ENCODE measurements at places on chromosomes 2 and 18. TPM values are rescaled to one million over a fixed set of nuclear protein-coding genes. Genes with fewer than 3 reads are reported as not detected.

GRCh38 chr2:173649527-173650219 is 295.0 kb downstream of the CDCA7 start:
- no peak for DNase-seq

DNA sequence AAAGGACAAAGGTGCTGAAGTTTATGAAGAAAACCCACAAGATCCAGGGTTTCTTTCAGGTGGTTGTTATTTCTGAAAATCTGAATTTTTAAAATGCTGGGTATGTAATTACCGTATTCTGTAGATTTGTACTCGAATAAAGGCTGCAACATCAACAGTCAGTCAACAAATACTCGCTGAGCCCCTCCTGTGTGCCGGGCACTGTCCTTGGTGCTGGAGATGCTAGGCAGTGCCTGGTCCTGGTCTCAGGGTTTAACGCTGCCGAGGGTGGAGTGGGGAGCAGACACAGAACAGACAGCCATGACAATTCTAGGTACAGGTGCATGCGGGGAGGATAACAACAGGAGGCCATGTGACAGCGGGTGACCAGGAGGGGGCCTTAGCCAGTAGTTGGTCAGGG is 27.2 kb upstream of the PDIA6 start:
- no peak for DNase-seq

DNA sequence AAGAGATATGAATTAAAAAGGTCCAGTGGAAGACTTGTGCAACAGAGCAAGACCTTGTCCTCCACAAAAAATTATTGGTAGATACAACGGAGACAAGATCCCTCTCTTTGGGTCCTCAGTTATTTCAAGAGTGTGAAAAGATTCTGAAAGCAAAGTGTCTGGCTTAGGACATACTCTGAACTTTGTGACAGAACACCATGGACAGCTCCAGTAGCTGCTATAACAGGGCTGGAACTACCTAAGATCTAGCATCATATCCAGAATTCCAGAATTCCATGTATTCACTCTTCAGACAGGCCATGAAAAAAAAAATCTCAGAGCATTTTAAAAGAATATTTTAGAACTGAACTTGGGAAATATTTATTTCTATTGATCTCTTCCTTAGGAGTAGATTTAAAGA is 74.8 kb upstream of the ZBTB14 start:
- DNase-seq: no peak

DNA sequence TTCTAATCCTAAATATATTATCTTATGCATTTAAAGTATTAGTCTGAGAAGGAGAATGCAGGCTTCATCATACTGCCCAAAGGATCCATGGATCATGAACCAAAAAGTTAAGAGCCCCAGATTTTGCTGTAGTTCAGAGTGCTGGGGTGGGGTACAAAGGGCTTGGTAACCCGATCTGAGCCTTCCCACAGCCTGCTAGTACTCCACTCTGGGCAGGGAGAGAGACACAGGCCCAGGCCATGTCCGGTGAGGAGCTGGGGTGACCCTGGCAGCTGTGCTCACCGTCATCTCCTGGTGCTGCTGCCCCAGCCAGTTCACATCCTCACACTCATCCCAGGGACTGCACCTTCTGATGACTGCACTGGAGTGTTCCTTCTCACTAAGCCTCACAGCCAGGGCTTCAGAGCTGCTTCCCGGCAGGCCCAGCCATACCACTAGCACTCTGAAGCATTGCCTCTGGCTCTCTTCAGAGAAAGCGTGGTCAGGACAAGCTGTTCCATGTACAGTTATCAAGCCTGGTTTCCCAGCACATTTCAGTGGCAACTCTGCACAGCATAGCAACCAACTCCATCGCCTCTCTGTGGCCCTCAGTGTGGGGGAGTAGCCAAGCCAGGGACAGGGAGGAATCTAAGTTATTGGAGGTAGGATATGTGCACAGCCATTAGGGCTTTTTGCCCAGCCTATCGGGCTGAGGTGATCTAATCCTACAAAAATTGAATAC is 189.0 kb upstream of the CTAGE1 start:
- DNase-seq: no peak

GRCh38 chr2:232954691-232955090 is 58.4 kb downstream of the NGEF start:
- DNase-seq: no peak

GRCh38 chr18:48693625-48694262 is 154.9 kb downstream of the CTIF start:
- no peak for DNase-seq

- no peak for DNase-seq
These were observed 39.7 kb upstream of the VRK2 start for GRCh38 chr2:58006952-58007284.

DNA sequence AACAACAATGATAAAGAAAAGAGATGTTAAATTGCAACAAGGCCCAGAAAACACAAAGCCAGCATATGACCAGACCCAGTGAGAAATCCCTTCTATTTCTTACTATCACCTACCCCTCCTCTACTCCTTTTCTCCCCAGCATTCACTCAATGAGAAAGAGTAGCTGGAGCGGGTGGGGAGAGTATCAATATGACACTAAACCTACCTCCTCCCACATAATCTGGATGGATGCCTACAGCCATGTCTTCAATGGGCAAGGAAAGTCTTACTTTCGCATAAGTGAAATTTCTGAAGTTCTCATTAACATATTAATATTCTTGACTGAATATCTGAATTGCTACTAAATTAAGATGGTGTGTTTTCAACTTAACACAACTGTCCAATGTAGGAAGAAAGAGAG is 78.2 kb downstream of the AFF3 start:
- no peak for DNase-seq

DNA sequence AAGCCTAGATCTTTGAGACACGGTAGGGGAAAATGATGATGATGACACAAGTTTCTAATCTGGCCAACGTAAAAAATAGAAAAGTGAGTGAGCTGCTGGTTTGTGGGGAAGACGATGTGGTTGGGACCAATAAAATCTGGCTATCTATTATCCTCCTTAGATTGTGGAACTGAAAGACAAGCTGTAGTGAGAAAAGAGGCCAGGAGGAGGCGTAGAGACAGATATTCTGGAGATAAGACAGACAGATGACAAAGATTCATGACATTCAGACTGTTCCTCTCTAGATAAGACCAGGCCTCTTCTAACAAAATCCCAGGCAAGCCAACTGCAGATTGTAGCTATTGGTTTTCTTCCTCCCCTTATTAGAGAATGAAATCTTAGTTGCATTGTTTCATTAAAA is 376.3 kb upstream of the UBE2E3 start:
- DNase-seq: no peak

DNA sequence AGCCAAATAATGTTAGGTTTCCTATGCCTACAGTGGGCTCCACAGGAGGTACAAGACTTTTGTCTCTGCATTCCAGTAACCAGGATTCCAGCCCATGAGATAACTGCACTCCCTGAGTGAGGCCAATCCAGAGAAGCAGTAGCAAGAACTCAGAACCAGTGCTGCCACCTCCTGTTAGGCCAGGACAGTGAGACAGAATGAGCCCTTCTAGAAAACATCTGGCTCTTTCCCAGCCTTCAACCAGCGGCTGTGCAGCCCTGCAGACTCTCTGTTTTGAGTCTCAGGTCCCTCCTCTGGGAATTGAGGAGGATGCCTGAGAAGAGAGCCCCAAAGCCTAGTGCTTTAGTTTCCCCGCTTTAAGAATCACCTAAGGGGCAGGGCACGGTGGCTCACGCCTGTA is 44.2 kb downstream of the ARID5A start:
- DNase-seq: no peak

DNA sequence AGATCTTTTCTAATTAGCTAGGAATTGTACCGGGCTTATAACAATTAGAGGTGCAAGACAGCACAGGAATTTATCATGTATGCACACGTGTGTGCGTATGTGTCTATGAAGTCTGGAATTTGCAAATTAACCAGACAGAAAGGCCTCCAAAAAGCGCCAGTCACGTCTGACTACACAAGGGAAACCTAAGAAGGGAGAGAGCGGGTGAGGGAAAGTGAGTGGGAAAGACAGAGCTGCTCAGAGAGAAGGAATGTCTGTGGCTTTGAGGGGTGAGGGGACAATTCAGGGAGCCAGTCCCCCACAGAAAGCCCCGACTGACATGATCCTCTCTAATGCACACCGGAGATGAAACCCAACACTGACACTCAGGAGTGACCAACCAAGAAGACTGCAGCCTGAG is 197.7 kb upstream of the SH3BP4 start:
- DNase-seq: no peak

GRCh38 chr18:27312853-27313252 is 127.7 kb upstream of the CHST9 start:
- no peak for DNase-seq

GRCh38 chr2:230660294-230661060 is 52.2 kb upstream of the CAB39 start:
- DNase-seq: peak; percentile 66

- DNase-seq: no peak
These were observed 42.8 kb downstream of the ESCO1 start for GRCh38 chr18:21557607-21558253.

DNA sequence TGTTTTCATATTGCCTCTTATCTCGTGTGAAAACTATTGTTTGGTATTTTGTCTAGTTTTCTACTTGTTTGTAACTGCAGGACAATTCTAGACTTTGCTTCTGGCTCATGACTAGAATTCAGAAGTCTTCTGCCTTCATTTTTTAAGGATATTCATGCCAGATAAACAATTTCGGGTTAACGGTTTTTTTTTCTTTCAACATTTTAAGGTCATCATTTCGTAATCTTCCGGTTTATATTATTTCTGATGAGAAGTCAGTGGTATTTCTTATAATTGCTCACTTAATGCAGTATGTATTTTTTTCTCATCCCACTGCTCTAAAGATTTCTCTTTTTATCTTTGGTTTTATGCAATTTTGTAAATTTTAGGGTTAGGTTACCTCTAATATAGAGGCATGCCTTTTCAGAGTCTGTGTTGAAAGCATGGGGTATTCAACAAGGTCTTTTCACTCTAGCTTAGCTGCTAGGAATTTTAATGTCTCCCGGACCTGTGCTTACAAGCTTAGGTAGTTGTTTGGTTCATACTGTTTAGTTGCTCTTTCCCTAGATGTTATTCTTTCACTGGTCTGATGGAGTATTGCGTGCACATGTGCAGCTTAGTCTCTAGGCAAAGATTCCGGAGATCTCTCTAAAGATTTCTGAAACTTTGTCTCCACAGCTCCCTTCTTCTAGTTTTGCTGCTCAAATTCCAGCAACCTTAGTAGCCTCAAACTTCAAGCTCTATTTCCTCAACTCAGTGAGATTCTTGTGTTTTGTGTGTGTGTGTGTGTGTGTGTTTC is 198.1 kb downstream of the MCFD2 start:
- no peak for DNase-seq

DNA sequence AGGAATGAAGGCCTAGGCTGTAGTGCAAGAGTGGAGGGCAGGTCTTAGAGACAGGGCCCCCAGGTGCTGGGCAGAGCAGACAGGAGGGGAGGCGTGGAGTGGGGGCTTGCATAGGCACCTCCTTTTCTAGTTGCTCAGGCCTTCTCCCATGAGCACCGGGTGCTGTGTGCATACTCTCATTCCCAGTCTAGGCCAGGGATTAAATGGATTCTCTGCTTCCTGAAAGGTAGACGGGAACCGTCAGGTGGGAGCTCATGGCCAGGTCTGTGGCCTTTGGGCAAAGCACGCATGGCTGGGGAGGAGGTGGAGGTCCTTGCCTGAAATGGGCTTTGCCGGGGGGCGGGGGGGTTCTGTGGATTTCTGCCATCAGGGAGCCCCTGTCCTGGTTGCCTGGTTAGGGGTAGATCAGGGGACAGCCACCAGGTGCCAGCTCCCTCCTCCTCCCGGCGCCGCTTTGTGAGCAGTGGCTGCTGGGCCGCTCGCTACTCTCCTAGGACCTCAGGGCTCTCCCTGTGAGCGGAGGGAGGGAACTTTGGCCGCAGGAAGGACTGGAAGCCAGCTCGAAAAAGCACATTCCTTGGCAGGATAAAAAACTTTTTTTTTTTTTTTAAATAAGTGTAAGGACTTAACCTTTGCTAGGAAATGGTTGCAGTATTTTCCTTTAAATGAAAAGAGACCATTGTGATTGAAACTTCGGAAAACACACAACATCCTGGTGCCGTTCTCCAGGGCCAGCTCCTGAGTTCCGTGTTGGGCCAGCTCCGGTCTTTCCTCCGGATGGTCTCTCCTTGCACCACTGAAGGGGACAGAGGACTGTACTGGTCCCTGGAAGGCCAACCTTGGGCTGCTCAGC is 82.8 kb upstream of the HAAO start:
- no peak for DNase-seq

- no peak for DNase-seq
These were observed 180.3 kb upstream of the TACR1 start for GRCh38 chr2:75379476-75380210.

DNA sequence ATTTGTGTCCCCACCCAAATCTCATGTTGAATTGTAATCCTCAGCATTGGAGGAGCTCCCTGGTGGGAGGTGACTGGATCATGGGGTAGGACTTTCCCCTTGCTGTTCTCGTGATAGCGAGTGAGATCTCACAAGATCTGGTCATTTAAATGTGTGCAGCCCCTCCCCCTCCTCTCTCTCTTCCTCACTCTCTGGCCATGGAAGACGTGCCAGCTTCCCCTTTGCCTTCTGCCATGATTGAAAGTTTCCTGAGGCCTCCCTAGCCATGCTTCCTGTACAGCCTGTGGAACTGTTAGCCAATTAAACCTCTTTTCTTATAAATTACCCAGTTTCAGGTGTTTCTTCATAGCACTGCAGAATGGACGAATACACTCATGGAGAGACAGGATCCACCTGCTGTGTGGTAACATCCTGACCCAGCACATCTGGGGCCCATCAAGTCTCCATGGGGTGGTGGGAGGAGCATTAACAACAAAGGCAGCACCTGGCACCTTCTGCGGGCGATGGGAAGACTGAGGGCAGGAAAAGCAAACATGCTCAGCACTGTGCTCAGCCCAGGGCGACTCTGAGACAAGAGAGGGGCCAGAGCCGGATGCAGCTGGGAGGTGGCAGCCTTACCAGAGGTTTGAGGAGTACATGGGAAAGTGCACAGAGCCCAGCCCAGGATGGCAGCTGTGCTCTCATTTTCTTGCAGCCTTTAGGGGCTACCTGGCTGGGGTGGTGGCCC is 16.2 kb upstream of the ALPP start:
- DNase-seq: peak; percentile 26

DNA sequence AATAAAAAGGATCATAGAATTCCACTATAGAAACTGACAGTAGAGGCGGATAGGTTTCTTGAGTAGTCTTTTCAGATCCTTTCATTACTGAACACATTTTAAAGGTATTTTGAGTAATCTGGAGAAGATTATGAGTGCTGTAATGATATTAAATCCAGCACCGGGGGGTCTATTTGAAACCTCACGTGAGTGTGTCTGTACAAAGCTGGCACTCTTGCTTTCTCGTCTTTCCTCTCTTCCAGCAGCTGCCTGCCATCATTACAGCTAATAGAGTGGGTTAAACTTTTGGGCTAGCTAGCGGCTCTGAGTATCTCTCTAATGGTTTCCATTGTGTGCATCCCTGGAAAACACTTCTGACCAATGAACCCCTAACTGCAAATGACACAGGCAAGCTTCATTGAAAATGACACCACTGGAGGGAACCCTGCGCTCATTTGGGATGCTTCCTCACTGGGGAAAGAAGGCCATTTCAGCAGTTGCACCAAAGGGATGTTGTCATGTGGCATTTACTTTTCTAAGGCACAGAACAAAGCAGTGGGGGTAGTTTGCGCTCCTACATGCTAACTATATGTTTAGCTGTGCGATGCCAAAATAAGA is 101.0 kb downstream of the HRH4 start:
- no peak for DNase-seq

CD8B2 gene
- total RNA-seq: 7.3 TPM

LRP2 gene
- 0.40 TPM for total RNA-seq

CGREF1 gene
- 1.6 TPM for total RNA-seq

FOXD4L1 gene
- total RNA-seq: 0.14 TPM

CCNT2 gene
- 50.3 TPM for total RNA-seq

SDC1 gene
- total RNA-seq: 0.22 TPM

ALPG gene
- not detected for total RNA-seq

IL36A gene
- not detected for total RNA-seq

LDAH gene
- total RNA-seq: 21.8 TPM

Measured in activated naive CD8-positive, alpha-beta T cell treated with anti-CD3 and anti-CD28 coated beads, Interleukin-2, amount 10 ng/mL, durations not matched to agents 7 days and 5 days (primary cell).